AG04450 (cell line): ENCODE measurements at places on chromosomes 16 and 17.

DNA sequence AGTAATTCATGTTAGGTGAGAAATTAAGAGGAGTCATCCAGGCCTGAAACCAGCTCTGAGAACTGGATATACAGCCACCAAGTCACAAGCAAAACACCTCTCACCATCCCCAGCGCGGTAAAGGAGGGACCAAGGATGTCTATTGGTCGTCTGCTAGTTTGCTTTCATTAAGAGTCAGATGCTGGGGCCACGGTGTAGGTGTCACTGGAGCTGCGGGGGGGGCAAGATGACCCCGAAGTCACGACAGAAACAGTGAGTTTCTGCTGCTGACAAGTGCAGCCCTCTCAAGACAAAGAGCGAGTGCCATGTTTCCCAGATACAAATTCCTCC lies 790 bp downstream of the NCBP3 start:
- DNase-seq = no peak

DNA sequence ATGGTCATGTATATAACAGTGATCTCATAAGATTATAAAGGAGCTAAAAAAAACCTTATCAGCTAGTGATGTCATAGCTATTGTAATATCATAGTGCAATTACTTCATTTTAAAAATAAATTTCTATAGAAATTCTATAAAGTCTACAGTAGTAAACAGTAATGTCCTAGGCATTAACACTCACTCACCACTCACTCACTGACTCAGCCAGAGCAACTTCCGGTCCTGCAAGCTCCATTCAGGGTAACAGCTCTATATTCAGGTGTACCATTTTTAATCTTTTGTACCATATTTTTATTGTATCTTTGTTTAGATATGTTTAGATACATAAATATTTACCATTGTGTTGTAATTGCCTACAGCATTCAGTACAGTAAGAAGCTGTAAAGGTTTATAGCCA lies 524.4 kb upstream of the CDH5 start:
- no peak for DNase-seq

GRCh38 chr16:11800382-11800718 lies 3.3 kb upstream of the ZC3H7A start:
- DNase-seq = no peak

- no peak for DNase-seq
Observed at GRCh38 chr17:49000943-49001342, 3.8 kb downstream of the IGF2BP1 start.

- DNase-seq = no peak
Observed at GRCh38 chr17:55286681-55287589, 22.2 kb downstream of the HLF start.

- DNase-seq = no peak
Observed at GRCh38 chr16:22938647-22939046, 124.7 kb downstream of the HS3ST2 start.

DNA sequence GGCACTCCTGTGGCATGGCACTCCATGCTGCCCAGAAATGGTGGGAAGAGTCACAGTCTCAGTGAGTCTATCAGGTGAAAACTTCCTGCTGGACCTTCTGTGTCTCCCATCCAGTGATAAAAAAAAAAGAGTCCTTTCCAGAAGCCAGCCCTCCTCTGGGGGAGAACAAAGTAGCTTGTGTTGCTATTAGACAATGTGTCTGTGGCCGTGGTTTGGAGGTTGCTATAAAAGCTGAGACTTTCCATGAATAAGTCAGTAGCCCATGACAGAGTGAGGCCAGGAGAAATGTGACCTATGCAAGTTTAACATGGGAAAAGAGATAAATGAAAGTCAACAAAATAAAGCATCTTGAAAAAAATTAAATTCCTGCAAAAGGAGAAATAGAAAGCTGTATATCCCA lies 250.7 kb upstream of the MON1B start:
- no peak for DNase-seq

DNA sequence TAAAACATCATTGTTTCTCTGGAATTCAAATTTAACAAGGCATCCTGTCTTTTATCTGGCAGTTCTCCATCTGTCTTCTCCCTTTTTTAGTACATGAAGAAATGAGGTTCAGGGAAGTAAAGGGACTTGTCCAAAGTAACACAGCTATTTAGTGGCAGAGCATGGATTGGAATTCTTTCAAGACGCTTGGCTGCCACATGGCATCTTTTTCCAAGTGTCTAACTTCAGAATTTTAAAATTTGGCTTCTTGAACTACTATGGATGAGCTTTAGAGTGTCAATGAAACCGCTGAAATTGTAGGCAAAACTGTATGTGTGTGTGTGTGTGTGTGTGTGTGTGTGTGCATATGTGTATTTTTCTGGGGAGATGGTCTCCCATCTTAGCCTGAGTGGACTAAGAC lies 5.2 kb upstream of the TMIGD1 start:
- no peak for DNase-seq

- DNase-seq = no peak
Observed at GRCh38 chr16:22198547-22199293, 7.4 kb upstream of the EEF2K start.

- DNase-seq = no peak
Observed at GRCh38 chr17:67459985-67460384, 82.9 kb downstream of the PITPNC1 start.

DNA sequence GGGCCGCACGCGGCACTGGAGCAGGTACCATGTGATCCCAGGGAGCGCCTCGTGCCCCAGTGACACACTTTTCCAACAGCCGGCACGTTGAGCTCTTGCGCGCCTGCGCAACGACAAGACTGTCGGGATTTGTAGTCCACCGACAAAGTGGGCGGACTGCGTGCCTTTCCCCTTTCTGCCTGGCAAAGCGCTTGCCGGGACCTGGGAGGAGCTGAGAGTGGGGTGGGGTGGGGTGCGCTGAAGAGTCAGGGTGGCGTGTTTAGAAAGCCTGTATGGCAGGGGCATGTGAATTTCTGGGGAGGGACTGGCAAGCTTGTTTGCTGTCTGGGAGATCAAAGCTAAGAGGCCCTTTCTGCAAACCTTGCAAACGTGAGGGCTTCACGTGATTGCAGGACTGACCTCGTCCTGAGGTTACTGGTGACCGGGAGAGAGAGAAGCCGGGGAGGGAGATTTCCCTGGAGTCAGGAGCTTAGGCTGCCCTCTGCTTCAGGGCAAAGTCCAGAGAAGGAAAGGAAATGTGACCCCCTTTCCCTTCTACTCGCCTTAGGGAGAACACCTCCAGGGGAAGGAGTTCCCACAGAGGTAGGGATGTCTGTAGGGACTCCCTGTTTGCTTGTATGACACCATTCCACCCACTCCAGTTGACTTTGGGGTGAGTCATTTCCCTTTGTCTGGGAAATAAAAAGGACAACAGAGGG lies 429 bp upstream of the NR1D1 start:
- DNase-seq = peak; percentile 96

DNA sequence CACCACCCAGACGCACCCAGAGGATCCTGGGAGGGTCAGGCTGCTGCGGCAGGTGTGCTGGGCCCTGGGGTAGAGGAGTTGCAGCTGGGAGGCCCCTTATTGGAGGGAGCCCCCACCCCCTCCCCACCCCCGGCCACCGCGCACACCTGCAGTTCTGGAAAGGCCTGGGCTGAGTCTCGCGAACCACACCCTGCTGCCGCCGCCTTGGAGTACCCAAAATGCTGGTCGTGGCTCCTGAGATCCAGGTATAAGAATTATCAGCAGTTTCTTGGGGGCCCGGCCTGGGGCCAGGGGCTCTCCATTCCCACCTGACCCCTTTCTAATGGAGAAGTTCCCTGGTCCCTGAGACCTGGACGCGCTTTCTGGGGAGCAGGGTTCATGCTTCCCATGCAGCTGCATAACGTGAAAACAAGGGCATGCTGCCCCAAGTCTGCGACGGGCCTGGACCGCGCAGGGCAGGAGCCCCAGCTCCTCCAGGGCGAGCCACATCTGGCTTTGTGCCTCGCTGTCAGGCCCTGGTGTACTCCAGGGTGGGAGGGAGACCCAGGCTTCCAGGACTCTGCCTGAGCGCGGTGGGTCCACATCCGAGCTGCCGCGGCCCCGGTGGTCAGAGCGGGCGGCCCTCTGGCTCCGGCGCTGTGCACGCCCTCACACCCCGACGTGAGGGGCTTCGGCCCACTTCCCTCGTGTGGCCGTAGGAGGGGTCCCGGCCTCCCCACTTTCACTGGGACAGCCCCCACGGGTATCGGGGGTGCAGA lies 7.3 kb upstream of the SNAI3 start:
- no peak for DNase-seq

GRCh38 chr17:65918500-65918899 lies 273.4 kb downstream of the CEP112 start:
- DNase-seq = no peak

DNA sequence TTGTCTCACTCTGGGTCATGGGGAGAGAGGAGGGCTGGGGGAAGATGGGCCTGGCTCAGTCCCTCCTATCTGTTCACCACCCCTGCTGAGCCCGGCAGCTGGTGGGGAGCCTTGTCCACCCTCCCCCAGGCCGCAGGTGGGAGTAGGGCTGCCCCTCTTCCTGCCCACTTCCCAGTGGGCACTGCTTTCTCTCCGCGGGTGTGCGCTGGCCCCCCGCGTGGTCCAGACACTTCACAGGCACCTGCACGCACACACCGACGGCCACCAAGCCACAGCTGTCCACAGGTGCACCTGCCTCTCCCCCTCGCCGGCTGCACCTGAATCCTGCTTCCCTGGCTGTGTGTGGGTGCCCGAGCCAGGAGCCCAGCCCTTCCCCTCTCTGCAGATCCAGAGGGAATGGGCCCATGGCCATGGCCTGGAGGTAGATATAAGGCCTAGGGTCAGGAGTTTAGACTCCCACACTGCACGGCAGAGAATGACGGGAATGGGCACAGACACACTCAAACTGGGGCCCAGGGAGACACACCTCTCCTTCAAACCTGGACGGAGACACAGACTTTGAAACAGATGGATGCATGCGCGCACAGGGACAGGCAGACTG lies 2.0 kb downstream of the NHERF2 start:
- DNase-seq = no peak

DNA sequence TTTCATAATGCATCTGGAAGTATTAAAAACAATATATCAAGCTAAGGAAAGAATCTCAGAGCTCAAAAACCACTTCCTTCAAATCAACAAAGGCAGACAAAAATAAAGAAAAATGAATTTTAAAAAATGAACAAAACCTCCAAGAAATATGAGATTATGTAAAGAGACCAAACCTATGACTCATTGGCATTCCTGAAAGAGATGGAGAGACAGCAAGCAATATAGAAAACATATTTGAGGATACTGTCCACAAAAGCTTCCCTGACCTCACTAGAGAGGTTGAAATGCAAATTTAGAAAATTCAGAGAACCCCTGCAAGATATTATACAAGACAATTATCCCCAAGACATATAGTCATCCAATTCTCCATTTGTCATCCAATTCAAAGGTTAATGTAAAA lies 311.3 kb upstream of the SOX9 start:
- no peak for DNase-seq

- DNase-seq = no peak
Observed at GRCh38 chr17:82439829-82440365, 10.7 kb downstream of the CYBC1 start.

- no peak for DNase-seq
Observed at GRCh38 chr16:62036101-62036801, at the start of gene CDH8. TSS of gene CDH8 (minus strand) at chr16:62036438. CDS start at chr16:62021403, 15,035 bp downstream.

DNA sequence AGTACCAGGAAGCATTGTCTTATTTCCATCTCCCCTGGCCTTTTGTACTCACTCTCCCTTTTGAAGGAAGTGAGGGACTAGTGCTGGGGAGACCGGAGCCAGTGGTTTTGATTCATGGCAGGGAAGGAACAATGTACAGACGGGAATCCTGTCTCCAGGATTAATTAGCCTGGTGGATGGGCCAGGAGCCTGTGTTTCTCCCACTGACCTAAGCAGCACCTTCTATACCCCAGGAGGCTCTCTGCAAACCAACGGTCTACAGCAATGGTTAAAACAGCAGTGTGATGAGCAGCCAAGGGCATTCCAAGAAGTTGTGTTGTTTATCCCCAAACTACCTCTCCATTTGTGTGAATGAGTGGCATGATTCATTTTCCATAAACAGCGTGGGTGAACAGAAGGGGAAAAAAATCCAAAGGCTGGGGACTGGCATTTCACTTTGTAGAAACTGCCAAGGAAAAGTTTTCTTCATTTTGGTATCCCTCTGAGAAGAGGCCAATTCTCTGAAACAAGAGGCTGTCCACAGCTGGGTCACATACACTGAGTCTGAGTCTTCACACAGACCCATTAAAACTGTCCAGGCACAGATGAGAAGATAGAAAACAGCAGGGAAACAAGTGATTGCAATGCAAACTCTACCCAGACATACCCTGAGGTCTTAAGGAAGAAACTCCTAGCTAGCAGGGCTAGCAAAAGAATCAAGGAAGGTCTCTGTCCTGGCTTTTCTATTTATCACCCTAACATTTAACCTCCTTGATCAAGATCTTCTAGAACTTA lies 18.1 kb downstream of the ANKFN1 start:
- DNase-seq = no peak

DNA sequence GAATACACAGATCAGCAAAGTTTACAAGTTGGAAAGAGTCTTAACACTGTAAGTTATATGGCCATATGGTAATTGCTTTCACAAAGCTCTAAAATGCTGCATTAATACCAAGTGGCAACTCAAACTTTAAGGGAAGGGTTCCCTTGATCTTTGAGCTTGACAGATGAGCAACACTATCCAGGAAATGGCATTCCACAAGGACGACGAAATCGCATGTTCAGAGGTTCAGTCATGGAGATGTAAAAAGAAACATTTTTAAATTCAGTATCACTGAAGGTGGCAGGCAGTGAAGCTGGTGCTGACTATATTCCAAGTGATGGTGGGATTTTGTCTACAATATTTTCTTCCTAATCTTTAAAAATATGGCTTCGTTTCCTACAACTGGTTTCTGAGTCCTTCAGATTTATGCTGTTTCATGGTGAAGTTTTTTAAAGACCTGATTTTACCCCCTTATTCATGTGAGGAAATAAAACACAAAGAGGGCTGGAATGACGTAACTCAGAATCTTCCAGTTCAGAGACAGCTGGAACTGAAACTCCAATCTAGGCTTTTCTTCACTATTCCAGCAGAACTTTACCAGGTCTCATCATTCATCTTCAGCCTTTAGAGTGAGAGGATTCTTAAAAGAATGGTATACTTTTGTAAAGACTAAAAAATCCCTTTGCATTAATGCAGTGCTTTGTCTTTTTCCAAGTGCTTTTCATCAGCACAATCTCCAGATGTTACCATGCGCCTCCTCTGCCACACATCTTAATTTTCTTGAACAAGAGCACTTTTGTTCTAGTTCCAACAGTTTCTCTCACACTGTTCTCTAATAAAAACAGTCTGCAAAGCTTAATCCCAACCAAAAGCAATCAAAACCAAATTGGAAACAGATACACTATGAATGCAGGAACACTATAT lies 20.2 kb downstream of the CHCT1 start:
- no peak for DNase-seq

GRCh38 chr16:12150600-12150999 lies 174.1 kb downstream of the SNX29 start:
- DNase-seq = no peak

- DNase-seq = peak; percentile 46
Observed at GRCh38 chr17:57130708-57131461, 45.8 kb downstream of the AKAP1 start.

- no peak for DNase-seq
Observed at GRCh38 chr17:57943645-57944044, 11.6 kb downstream of the CUEDC1 start.
